ENCODE measurements at places on chromosomes 7 and 10.

DNA sequence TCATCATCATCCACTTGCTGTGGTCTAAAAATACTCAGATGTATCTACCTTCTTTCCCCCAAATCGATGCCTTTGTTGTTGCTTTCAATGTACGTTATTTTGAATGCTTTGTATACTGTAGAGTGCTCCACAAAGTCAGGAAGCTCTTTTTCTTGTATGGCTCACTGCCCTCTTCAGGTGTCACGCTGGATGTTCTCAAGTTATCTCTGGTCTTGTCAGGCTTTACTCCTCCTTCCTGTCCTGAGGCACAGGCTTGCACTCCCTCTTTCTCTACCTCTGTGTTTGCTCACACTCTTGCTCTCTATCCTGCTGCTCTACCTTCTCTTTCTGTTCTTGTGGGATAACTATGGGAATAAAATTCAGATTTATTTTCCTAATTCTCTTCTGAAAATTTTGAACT is 381.3 kb downstream of the NRG3 start:
- no peak for DNase-seq

- DNase-seq: no peak
Observed at GRCh38 chr7:51789489-51789888, 472.9 kb upstream of the COBL start.

DNA sequence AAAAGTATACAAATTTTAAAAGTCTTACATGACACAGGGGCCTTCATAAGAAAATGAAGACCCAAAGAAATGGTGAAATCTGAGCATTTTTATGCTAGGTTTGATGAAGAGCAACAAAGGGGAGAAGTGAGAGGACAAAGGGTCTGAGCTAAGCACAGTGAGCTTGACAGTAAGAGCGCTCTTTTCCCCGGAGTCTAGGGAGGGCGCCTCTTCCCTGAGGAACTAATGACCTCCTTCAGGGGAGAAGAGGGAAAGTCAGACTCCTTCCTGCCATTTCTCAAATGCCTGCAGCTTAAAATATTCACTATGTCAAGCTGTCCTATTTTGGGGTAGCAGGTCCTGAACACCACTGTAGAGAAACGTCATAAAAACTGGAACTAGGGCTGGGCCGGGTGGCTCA is 18.1 kb upstream of the PAXIP1 start:
- no peak for DNase-seq

DNA sequence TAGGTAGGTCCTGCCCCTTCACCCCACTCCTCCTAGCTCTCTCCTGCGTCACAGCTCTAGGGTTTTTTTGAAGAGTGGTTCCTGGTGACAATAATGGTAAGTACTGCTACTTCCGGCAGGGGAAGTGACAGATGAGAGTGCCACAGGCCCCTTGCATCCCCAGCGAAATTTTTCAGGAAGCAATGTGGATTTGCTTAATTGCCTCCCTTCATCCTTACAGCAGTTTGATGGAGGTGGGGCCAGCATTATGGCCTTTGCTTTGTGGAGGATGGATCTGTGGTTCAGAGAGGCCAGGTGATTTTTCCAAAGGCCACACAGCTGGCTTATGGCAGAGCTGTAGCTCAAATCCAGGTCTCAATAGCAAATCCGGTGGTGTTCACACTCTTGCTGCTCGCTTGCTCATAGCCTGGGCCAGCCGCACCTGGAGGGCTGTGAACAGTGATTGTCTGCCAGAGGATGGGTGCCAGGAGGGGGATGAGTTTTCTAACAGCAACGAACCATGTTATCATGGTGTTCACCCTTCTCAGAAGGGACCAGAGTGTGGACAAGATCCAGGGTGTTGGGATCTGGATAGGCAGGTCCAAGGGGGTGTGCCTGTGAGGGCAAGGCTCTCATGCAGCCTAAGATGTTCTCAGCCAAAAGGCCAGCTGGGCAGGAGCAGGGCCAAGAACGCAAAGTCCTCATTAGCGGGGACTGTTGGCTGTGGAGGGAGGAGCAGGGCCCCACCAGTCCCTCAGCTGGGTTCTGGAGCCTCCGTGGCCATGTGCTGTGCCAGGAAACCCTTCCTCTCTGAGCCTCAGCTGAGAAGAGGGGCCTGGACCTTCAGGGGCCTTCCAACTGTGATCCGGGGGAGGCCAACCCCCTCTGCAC is 89.0 kb downstream of the EMX2 start:
- DNase-seq: no peak

- DNase-seq: no peak
Observed at GRCh38 chr10:48801001-48801421, 116.3 kb downstream of the WDFY4 start.

- no peak for DNase-seq
Observed at GRCh38 chr10:34916314-34916713, 101.2 kb upstream of the PARD3 start.

DNA sequence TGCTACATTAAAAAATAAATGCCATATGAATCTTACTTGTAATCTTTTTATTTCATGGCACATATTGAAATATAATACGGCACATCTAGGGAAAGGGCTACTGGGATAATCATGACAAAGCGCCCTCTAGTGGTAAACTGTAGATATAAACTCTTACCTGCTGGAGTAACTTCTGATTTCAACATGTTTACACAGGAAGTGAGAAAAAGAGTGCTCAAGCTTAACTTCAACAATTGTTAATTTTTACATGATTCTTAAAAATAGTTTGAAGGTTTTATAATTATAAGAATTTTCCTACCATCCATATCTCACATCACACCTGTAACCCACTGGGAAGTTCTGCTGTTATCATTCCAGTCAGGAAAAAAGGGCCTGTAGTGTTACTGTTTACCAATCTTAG is 2.0 kb upstream of the HEPACAM2 start:
- peak; percentile 56 for DNase-seq

- DNase-seq: no peak
Observed at GRCh38 chr10:123327896-123328295, 173.7 kb downstream of the BUB3 start.

DNA sequence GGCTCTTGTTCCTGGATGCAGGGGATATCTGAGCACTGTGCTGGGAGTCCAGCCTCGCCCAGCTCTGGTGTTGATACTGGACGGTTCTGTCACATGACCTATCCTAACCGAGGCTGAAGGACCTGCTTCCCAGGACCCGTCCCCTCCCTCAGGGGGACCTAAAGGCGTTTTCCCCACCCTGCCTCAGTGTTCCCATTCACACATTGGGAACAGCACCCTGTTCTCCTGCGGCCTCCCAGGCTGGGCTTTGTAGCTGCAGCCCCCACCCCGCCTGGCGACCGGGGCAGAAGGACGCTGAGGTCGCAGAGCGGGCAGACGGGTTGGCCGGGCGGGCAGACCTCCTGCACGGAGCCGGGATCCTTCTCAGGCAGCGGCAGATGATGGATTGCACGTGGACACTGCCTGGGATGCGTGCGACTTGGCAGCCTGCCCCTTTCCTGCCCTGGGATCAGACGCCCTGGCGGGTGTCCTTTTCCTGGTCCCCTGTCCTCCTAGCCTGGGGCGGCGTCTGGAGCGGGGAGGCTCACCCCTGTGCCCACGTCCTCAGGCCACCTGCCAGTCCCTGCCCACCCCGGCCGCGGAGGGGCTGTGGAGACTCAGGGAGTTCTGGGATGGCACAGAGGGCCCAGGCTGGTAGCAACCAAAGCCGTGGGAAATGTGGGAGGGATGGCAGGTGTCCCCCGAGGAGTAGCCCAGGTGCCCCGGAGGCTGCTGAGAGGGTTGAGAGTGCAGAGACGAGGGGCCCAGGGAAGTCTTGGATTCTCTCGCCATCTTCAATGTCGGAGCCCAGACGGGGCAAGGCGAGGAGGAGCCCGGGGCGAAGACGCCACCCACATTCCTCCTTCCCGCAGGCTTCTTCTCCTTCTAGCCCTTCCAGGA is 17.2 kb upstream of the PSMG3 start:
- no peak for DNase-seq

- DNase-seq: no peak
Observed at GRCh38 chr10:48456808-48457761, 147.8 kb downstream of the ARHGAP22 start.

DNA sequence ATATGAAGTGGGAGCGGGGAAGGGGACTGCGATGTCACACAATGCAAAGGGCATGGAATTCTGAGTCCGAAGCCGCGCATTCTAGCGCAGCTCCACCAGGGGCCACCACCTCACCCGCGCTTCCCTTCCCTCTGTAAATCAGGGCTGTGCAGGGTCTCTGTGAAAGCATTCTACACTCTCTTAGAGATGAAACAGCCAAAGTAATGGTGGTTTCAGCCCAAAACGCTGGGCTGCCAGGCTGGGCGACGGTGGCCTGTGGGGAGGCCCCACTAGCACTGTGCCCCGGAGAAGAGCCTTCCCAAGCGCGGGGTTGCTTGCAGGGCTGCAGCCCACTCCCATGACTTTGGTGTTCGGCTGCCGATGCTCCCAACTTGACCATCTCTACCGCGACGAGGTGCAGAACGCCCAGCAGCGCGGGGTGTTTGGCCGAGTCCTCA is 11.4 kb downstream of the ATG9B start:
- DNase-seq: no peak

GRCh38 chr7:120724448-120724847 is 133.5 kb downstream of the TSPAN12 start:
- DNase-seq: no peak

DNA sequence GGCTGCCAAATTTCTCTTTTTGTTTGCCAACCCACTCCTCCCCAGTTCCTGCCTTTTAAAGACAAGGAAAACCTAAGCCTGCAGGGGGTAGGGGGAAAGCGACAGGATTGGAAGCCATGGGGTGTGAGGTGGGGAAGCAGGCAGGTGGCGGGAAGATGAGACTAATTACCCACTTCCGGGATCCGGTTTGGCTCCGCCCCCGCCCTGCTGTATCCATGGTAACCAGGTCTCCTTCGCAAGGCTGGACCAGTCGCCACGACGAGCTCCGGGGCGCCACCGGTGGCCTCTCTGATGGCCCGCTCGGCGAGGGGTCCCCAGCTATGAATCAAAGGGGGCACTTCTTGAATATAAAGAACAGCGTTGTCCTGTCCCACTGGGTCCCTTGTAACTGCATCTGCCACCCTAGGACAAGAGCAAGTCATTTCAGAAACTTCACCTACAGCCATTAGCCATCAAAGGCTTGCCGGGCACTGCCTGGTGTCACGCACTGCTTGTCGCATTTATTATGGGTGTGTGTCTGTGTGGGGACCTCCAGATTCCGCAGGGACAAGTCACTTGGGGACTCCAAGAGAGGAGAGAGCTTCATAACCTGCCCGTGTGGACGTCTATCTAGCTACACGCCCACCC is 55.4 kb upstream of the LMTK2 start:
- DNase-seq: no peak

GRCh38 chr10:54402576-54402975 is 398.5 kb downstream of the PCDH15 start:
- DNase-seq: no peak

GRCh38 chr7:28106321-28106829 is 74.2 kb downstream of the JAZF1 start:
- DNase-seq: no peak

DNA sequence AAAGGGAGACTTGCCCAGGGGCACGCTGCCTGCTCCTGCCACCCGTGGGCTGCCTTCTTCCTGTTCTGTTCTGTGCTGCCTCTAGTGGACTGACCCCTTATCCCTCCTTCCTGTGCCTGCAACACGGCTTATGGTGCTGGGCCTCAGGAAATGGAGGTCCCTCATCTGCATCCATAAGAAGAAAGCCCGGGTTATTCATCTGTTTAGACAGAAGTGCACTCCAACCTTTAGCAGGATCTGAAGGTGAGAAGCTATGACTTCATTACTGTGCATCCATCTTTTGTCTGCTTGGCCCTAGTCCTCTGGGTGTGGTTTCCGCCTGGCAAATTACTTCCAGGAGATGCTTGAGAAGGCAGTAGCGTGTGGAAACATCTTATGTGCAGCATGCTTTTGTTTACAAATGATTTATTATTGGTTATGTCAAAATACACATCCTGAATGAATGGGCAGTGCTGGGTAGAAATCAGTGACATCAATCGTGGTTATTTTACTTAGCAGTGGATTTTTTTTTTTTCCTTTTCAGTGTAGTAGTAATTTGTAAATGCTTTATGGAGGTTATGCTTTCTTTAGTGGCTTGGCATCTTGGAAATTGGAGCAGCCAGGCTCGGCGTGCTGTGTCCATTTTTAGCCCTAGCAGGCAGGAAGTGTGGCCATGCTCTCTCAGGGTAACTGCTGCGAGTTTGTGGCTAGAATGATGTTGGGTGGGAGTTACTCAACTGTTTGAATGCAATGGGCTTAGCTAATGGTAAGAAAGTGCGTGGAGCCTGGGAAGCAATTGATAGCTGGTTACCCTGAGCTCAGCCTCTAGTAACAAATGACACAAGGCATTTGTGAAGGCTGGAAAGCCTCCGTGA is 12.7 kb downstream of the PTPRE start:
- DNase-seq: no peak

DNA sequence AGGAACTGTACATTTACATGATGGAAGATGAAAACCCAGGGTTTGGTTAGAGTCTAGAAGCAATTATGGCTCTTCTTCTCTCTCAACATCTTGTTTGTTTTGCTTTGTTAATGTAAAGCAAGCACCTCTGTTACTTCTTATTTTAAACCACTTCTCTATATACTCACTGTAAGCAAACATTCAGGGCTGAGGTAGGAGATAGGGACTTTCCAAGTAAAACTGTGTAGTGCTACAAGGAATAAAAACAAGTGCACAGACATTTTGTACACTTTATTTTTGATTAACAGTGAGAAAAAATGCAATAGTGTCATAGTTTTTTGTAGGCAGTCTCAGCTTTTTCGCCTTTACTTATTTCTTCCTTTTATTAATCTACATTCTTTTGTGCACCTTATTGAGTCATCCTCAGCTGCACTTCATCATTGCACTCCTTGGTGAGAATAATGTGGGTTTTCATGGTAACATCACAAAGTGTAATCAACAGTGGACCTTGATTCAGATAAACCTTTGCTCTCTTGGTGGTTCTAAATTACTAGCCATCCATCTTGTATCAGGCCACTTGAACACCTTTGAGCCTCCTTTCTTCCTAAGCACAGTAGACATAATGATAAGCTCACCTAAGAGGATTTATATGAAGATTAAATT is 52.9 kb downstream of the ELMO1 start:
- no peak for DNase-seq

- no peak for DNase-seq
Observed at GRCh38 chr7:78066599-78066998, 268.0 kb downstream of the PHTF2 start.

DNA sequence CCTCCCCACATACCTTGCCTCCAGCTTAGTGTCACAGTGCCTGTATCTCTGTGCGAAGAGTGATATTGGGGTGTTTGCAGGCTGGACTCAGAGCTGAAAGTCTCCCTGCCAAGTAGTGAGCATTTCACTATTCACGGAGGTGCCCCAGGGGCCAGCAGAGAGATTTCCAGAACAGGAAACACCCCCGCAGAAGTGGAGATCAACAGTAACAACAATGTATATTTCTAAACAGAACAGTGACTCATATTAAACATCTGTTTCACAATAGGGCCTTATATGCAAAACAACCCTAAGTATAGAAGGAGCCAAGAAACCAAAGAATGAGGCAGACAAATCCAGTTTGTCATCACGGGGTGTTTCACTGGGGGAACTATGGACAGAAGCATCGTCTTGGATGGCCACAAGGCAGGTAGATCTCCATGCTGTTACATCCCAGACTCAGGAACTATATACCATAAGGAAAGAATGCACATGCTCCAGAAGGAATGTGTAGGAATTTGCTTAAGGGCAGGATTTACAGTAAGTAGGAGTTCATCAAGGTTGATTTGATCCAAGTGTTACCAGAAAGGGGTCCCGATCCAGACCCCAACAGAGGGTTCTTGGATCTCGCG is 29.3 kb upstream of the CCL24 start:
- DNase-seq: no peak

- DNase-seq: no peak
Observed at GRCh38 chr10:32142646-32143045, 86.4 kb upstream of the KIF5B start.
